ENCODE measurements at places on chromosomes 13 and 19.
A peak's percentile ranks its signal among the peaks of the same experiment; 100 is the strongest.

DNA sequence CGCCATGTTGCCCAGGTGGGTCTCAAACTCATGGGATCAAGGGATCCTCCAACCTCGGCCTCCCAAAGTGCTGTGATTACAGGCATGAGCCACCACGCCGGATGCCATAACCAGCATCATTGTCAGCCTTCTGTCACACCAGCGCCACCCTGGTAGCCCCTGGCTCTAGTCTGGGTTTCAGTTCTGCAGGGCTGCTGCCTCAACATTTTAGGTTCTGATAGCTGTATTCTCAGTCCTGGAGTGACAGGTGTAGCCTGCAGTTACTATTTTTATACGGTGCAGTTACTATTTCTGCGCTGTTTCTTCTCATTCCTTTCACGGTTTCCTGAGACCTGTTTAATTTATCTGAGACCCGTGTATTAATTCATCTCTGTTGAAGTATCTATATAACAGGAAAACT, 57.1 kb downstream of the TRPM4 start:
- no peak for DNase-seq

- no peak for DNase-seq
Measured at GRCh38 chr13:40087091-40088002, 431.9 kb downstream of the COG6 start.

- DNase-seq: peak; percentile 2
Measured at GRCh38 chr13:59531571-59532091, 632.1 kb downstream of the DIAPH3 start.

DNA sequence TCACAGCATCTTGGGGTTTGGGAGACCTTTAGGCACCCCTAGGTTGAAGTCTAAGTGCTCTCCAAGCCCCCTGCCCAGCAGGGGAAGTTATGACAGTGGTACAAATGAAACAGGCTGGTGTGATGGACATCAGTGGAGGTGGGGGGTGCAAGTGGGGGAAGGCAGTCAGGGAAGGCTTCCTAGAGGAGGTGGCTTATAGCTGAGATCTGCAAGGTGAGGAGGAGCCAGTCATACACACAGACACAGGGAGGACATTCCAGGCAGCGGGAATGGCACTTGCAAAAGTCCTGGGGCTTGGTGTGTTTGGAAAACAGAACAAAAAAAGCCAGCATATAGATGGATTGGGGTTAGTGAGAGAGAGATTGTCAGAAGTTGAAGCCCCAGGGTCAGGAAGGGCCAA, 11.6 kb downstream of the HSH2D start:
- no peak for DNase-seq

GRCh38 chr19:39865186-39865585, 19.0 kb upstream of the FBL start:
- no peak for DNase-seq

GRCh38 chr13:73167028-73167820, 108.4 kb downstream of the KLF5 start:
- DNase-seq: no peak

DNA sequence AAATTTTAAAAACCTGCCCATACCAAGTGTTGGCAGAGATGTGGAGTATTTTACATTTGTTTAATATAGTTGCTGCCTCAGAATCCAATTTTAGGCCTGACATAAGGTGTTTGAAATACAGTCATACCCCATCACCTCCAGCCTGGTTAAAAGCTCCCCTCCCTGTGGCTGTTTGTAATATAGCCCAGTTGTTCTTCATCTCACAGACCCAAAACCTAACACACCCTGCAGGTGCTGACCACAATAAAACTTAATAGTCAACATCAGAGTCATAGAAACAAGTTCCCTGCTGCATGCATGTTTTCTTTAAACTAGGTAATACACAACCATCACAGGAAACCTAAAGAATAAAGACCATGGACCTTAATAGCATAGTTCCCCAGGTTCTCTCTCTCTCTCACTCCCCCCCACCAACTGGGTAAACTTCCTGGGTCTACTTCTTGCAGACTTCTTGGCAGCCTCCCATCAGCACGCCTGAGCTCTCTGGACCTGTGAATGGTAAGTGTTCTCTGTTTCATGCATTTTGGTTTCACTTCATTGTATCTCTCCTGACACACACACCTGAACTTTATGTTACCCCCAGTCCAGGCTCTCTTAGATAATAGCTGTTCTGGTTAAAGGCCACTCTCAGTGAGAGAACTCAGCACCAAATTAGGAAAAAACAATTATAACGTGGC, 1369.9 kb downstream of the EFNB2 start:
- no peak for DNase-seq

- DNase-seq: no peak
Measured at GRCh38 chr13:103960001-103960400, 893.8 kb upstream of the SLC10A2 start.

GRCh38 chr19:28868836-28869235, 344.1 kb downstream of the UQCRFS1 start:
- no peak for DNase-seq

DNA sequence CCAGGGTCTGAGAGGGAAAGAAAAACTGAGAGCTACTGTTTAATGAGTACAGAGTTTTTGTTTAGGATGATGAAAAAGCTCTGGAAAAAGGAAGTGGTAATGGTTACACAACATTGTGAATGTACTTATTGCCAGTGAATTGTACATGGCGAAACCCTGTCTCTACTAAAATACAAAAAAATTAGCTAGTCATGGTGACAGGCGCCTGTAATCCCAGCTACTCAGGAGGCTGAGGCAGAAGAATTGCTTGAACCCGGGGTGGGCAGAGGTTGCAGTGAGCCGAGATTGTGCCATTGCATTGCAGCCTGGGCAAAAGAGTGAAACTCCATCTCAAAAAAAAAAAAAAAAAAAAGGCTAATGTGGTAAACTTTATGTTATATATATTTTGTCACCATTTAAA, 96.3 kb downstream of the VWA8 start:
- DNase-seq: no peak

- DNase-seq: no peak
Measured at GRCh38 chr19:33724721-33725060, 72.0 kb upstream of the KCTD15 start.

- no peak for DNase-seq
Measured at GRCh38 chr13:75181906-75182305, 300.1 kb downstream of the TBC1D4 start.

DNA sequence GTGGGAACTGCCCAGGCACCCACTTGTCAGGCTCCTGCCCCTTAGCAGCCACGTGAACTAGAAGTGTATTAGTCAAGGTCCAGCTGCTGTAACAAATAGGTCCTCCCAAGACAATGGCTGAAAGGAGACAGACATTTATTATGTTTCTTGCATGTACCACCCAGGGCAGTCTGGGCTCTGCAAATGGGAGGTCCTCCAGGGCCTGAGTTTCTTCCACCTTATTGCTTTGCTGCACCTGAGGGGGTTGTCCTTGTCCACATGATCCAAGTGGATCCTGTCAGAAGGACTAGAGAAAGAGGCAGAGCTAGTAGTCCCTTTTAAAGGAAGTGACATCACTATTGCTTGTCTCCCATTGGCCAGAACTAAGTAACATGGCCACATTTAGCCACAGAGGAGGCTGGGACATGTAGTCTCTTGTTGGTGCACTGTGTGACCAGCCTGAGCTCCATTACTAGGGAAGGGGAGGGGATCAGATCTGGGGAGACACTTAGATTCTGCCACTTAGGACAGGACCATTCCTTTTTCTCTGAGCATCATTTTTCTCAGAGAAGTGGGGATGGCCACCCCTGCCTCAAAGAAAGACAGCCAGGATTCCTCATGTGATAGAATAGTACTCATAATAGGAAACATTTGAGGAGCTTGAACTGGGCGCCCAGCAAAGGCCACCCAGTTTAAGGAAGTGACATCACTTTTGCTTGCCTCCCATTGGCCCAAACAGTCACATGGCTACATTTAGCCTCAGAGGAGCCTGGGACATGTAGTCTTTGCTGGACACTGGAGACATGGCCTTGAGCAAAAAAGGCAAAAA, 15.1 kb downstream of the CC2D1A start:
- peak; percentile 38 for DNase-seq

DNA sequence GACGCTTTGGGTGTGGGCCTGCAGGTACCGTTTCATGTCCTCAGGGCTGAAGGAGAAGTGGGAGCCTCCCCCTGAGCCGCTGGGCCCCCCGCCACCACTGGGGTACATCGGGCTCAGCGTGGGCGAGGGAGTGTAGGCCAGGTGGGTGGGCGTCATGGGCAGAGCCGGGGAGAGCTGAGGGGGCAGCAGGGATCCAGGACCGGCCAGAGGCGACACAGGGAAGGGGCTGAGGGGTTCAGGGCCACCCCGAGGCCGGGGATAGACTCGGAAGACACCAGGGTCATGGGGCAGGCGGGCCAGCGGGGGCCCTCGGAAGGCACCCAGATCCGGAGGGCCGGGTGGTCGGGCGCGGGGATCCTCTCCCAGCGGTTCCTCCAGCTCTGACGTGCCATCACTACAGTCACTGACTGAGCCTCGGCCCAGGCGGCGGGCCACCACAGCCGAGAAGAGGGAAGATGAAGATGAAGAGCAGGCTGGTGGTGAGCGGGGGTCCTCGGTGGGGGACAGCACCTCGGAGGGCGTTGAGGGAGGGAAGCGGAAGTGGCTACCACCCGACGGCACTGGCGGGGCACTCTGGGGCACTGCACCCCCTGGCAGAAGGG, 5.7 kb downstream of the ERF start:
- peak; percentile 36 for DNase-seq

- DNase-seq: no peak
Measured at GRCh38 chr19:29122185-29122584, 90.8 kb downstream of the UQCRFS1 start.

- DNase-seq: no peak
Measured at GRCh38 chr19:38941979-38942378, 11.2 kb downstream of the MRPS12 start.

DNA sequence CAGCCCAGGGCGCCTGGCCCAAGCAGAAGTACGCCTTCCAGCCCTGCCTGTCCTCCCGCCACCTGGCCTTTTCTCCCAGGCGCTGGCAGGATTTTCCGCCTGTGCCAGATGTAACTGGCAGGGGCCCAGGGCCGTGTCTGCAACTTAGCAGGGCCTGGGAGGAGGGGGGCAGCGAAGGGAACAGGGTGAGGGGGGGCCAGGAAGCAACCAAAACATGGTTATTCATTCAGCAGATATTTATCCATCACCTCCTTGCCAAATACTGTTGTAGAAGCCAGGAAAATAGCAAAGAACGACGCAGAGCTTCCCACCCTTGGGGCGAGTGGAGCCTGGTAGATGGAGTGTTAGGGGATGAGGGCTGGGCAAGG, 5.6 kb downstream of the TLE6 start:
- no peak for DNase-seq

GRCh38 chr13:98523455-98524102, 53.3 kb downstream of the STK24 start:
- DNase-seq: no peak

- no peak for DNase-seq
Measured at GRCh38 chr13:50670847-50671496, 172.5 kb downstream of the DLEU7 start.

DNA sequence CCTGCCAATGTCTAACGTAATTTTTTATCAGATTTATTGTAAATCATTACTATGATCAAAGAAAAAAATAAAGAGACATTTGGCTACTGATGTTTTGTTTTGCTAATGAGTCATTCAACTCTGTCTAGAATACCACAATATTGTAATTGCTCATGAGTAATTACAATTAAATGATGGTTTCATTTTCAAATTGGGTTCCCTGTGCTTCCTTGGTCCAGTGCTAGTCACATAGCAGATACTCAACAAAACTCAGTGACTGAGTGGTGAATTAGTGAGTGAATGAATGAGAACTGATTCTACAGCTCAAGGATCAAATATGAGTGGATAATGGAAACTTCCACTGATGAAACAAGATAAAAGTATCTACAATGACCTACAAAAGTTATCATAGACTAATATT, 304.7 kb downstream of the POU4F1 start:
- DNase-seq: no peak

- no peak for DNase-seq
Measured at GRCh38 chr13:44819245-44819644, 170.0 kb downstream of the NUFIP1 start.

DNA sequence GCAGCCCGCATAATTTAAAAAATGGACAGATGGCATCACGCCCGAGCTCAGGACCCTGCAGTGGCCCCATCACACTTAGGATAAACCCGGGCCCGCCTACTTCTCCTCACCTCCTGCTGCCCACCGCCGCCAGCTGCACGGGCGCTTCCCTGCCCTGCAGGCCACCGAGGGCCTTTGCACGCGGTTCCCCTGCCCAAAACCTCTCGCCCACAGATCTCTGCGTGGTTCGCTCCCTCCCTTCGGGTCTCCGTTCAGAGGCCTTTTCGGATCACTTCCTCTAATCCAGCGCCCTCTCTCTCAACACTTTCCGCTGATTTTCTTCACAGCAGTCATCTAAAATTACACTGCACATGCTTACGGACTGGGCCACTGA, 1.8 kb downstream of the SHISA7 start:
- no peak for DNase-seq

- DNase-seq: no peak
Measured at GRCh38 chr19:42057846-42058245, 12.2 kb downstream of the GRIK5 start.

DNA sequence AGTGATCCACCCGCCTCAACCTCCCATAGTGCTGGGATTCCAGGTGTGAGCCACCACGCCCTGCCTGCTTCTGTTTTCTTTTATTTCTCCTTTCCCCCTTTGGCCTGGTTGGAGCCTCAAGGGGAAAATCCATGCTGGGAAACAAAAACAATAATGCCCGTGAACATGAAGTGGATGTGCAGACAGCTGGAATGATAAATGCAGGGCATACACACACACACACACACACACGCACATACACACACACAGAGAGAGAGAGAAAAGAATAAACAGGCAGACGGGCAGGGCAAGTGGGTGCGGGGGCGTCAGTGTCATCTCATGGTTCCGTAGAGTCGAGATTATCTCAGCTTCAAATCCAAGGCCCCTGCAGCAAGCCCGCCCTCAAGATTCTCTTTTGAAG, 4.4 kb upstream of the PLEKHF1 start:
- DNase-seq: no peak

DNA sequence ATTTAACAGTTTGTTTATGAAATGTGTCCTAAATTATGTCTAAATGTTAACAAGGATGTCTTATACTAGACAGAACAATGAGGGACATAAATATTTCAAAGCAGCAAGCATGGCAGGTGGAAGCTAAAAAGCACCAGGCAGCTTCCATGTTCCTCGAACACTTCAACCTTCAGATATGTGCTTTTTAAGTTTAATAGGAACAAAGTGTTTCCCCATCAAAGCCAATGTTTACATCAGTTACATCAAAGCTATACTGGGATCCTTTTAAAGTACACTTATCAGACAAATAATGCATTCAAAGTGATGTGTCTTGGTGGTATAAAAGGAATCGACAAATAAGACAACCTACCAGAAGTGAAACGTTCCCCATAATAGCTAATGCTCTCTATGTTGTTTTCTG, 2841.1 kb upstream of the PCDH20 start:
- no peak for DNase-seq

Data from CD4-positive, alpha-beta T cell treated with Interleukin-21 for 1 hour (primary cell).